ENCODE measurements at places on chromosomes 6 and 20.
A peak's percentile ranks its signal among the peaks of the same experiment; 100 is the strongest.

DNA sequence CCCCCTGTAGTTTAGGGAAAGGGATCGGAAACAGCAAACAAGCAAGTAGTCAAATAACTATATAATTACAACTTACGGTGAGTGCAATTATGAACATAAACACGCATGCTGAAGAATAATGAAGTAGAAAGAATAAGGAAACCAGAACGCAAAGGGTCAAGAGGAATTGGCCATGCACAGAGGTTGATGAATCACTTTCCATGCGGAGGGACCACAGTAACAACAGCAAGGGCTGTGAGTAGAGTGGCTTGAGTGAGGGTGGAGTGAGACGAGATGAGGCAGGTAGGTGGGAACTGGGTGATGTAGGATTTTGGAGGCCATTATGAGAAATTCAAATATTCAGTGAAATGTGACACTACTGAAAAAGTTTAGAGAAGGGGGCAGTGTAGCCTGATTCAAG, 112.2 kb upstream of the LAMP5 start:
- no peak for DNase-seq

DNA sequence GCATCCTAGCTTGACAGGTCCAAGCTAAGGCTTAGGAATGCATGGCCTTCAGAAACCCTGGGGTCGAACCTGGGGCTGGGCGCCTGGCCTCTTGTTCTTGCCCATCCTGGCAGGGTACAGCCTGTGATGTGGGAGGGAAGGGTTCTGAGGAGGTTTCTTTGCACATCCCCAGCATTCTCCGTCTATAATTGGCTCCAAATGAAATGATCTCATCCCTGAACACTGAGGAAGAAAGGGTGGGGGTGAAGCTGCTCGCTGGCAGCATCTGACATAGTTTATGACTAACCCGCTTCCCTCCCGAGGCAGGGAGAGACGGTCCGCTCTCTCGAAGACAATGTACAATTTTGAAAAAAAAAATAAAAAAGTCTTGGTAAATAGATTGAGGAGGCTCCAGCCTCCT, 67.1 kb upstream of the ZNFX1 start:
- DNase-seq, result no peak

DNA sequence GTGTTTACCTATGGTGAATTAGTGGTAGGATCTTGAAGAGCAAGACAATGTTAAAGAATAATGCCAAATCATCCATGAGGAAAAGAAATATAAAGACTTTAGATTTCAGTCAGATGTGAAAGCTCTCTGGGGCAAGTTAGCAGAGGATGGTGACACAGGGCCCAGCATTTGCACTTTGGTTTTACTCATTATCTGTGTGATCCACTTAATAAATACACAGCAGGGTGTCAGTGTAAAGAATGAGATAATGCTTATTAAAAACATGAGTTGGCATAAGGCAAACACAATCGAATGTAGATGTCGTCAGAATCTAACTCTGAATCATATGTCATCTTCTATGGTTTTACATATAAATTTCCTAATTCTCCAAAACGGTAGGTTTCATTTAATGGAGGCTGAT, 130.4 kb upstream of the PREP start:
- DNase-seq, result no peak

DNA sequence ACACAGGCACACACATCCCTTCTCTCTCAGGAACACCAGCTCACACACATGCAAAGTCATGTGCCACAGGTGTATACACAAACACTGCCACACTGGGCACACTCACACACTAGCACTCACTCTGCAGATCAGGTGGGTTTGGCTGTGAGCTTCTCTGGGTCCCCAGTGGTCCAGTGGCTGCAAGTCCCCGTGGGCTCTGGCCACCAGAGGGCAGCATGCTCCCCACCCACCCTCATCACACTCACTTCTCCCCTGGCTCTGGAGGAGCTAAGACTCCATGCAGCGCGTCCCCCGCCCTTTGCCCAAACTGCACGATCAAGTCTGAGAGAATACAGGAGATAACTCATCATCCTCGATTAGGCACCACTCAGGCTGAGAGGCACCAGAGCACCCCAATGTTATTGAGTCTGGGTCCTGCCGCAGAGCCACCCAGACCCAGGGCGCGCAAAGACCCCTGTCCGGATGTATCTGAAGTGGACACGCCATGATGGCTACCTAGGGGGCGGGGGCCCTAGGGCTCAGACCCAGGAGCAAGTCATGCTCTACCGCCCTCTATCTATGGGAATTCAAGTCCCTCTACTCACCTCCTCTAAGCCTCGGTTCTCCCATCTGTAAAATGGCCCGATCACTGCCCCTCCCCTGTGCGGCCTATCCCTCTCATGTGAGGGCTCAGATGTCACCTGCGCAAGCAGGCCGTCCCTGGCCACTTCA, 90.5 kb downstream of the GRM4 start:
- DNase-seq, result peak; percentile 48

GRCh38 chr20:47038566-47039560, 144.2 kb downstream of the EYA2 start:
- no peak for DNase-seq

- DNase-seq, result no peak
These were observed 133.6 kb downstream of the SYNE1 start for GRCh38 chr6:152503546-152503945.

- no peak for DNase-seq
These were observed 73.1 kb downstream of the OR2B2 start for GRCh38 chr6:27838945-27839625.

- DNase-seq, result no peak
These were observed 293.3 kb downstream of the SYNE1 start for GRCh38 chr6:152343735-152344360.

GRCh38 chr6:154715446-154715845, 17.8 kb upstream of the SCAF8 start:
- DNase-seq, result no peak

DNA sequence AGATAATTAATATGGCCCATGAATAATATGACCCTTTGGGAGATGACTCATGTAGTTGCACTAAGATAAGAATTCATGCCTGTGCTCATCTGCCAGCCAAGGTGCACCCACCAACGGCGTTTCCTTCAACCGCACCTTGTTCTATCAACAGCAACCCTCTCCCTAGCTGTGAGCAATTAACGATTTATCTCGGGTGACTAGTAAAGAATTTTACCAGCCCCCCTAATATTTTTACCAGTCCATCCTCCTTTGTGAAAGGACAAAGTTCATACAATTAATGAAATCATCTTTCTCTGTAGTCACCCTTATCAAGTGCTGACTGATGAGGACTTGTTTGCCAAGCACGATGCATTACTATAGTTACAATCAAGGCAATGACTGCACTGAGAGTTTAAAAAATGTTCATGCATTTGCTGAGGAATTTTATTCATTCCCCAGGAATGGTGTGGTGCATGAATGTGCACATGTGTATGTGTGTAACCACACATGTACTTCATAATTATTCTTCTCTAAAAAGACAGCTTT, 118.7 kb downstream of the SMOC2 start:
- DNase-seq, result no peak

DNA sequence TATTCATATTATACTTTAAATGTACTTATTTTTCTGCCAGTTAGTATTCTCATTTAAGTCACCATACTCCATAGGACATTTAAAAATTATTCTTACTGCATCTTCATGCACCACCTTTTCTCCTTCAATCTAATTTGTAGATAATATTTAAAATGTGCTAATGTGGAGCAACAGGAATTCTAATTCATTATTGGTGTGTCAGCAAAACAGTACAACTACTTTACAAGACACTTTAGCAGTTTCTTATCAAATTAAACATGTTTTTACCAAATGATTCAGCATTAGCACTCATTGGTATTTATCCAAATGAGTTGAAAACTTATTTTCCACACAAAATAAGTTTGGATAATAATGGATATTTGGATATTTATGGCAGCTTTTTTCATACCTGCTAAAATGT, 1041.8 kb upstream of the ADGRB3 start:
- DNase-seq, result no peak

DNA sequence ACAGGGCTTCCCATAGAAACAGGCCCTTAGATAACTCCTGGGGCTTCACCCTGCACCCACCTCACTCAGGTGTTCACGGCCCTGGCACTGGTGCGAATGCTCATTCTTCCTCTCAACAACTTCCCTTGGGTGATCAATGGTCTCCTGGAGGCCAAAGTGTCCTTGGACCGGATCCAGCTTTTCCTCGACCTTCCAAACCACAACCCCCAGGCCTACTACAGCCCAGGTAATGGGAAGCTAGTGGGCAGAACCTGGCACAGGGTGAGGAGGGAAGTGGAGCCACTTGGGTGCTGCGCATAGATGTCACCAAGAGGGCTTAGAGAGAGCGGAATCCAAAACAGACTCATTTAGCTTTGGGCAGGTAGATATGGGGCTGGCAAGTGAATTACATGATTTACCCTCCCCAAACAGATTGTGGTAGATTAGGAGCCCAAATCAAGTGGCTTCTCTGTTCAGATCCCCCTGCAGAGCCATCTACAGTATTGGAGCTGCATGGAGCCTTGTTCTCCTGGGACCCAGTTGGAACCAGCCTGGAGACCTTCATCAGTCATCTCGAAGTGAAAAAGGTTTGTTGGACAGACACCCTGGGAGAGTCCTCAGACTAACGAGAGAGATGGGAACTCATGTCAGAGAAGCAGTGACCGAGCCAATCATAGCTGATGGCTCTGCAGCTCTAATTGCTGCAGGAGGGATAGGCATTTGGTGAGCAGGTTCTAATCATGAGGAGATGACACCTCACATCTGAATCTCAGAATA, 8.5 kb downstream of the ABCC10 start:
- DNase-seq, result no peak

DNA sequence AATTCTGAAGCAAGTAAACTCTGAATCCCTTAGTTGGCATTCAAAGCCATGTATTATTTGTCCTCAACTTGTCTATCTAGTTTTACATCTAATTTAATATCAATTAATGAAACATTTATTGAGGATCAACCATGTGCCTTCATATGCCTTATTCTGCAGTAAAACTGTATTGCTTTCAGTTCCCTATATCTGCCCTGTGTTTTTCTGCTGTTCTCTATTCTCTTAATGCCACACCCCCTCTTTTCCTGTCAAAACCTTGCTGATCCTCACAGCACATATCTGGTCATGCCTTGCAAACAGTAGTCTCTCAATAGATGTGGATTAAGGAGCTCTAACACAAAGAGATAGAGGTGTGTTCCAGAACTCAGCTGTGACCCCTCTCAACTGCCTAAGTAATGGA, 2.0 kb downstream of the FIG4 start:
- no peak for DNase-seq

DNA sequence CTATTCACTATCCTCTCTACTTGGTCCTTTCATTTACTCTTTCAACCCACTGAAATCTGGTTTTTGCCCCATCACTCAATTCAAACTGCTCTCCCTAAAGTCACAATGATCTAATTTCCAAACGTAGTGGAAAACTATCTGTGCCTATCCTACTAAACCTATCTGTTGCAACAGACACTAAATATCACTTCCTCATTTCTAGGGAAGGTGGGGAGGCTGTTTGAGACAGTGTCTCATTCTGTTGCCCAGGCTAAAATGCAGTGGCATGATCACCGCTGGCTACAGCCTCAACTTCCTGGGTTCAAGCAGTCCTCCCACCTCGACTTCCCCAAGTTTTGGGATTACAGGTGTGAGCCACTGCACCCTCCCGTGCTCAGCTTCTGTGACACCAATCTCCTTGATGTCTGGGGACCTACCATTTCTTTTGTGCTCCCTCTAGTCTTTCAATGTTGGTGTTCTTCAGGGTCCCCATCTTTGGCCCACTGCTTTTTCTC, 8.8 kb downstream of the RANBP9 start:
- DNase-seq, result no peak

DNA sequence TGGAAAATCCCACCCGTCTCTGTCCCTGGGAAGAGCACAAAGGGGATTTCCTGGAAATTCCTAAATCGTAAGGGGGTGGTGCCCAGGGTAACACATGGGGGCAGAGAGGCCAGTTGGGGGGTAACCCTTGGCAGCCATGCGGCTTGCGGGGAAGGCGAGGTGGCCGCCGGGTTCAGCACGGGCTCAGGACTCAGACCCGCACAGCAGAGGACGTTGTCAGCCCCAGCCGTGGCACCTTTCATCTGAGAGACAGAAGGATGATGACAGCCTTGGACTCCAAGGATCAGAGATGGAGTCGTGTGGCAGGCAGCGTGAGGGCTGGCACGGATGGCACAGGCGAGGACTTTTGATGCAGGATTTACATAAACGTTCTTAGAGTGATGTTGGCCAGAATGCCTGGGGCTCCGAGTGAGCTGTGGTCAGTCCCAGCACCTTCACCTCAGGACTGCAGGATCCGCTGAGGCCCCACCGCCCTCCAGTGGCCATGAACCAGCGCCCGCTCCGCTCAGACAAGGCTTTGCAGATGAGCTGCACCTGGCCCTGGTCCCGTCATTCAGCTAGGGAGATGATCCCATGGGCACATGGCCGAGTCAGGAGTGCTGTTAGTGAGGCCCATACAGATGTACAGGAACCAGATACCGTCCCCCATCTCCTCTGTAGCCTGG, 190.3 kb downstream of the TAF4 start:
- DNase-seq, result no peak

DNA sequence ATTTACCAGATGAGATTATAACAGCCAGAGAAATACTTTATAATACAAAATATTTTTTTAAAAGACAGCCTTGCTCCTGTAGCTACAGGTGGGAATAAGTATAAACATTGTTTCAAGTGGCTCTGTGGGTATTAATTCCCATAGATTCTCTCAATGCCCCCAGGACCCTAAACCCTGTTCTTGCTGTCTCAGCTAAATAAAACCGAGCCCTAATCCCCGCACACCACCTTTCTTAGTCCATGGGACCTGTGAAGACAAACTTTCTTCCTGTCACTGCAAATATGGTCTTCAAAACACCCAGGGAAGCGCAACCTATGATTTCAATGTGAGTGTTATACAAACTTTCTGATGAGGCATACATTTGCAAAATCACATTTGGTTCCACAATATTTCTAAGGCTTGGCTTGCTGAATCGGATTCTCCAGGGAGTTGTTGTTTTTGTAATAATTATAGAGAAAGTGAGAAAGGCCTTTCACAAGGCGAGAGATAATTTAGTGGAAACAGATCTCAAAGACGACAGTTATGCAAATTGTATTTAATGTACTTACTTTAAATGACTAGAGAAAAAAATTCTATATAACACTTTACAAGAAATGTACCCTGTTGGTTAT, 11.1 kb downstream of the SMLR1 start:
- DNase-seq, result no peak

GRCh38 chr20:43680981-43681380, 14.1 kb downstream of the MYBL2 start:
- no peak for DNase-seq

DNA sequence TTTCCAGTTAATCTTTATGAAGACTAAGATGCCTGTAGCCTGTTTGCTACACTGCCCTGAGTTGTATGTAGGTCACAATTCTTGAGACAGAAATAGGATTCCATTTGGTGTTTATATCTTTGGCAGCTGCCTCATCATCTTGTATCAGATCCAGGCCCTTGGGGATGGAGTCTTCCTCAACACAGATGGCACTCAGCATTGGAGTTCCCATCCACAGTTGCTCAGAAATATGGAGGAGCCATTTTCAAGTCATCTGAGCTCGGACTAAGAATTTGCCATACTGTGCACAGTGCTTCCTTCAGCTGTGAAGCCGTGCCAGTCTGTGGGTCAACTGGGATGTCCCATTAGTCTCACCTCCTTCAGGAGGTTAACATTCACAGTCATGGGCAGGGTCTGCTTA, 156.6 kb downstream of the ZDHHC14 start:
- DNase-seq, result no peak

Measured in stimulated activated CD4-positive, alpha-beta T cell treated with anti-CD3 and anti-CD28 coated beads, Interleukin-1b, Interleukin-23, amount 100 ng/mL, for 1 hour (primary cell).